Activated T-helper 2 cell treated with anti-CD3 and anti-CD28 coated beads, Interferon-gamma antibody, Interleukin-2, Interleukin-4, amounts not matched to agents 10 μg/mL and 5 μg/mL and 100 μg/mL, durations not matched to agents 14 hours and 24 hours and 36 hours (primary cell): ENCODE measurements at places on chromosomes 4 and X. TPM values are rescaled to one million over a fixed set of nuclear protein-coding genes. Genes with fewer than 3 reads are reported as not detected.

GRCh38 chr4:154457471-154457870 lies 34.1 kb downstream of the DCHS2 start:
- peaks cover 10% of the 10 kb centered on the region for H3K27me3 ChIP-seq
- H3K4me3 ChIP-seq: no peak overlapping the region
- H3K36me3 ChIP-seq: no peaks in the 10 kb centered on the region
- no peak overlapping the region for H3K27ac ChIP-seq
- no peak for DNase-seq

DNA sequence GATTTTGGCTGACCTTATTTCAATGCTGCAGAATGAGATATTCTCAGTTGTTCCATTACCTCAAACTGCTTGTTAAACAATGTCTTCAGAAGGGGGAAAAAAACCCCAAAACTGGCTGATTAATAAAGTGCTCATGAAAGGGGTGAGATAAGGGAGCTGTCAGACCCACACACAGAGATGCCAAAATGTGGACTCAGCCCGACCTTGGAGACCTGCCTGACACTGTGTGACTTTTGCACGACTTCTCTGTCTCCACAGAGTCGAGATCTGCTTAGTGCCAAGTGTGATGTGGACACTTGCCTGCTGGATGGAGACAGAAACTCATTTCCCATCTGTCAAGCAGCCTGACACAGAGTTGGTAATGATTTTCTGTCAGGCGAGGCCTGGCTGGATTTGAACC lies 31.5 kb downstream of the REELD1 start:
- H3K4me1 ChIP-seq: peaks cover 54% of the 10 kb centered on the region
- no peak for DNase-seq
- H3K36me3 ChIP-seq: no peaks in the 10 kb centered on the region
- H3K27ac ChIP-seq: peak overlapping the region; percentile 80

DNA sequence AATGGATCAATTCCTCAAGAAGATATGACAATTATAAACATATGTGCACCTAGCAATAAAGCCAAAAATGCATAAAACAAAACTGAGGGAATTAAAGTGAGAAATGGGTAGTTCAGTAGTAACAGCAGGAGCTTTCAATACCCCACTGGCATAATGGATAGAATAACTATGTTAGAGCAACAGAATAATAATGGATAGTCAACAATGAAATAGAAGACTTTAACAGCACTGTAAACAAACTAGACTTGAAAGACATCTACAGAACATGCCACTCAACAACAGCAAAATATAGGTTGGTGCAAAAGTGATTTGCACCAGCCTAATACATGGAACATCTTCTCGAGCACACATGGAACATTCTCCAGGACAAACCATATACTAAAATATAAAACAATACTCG lies 20.0 kb upstream of the MBNL3 start:
- peaks cover 12% of the 10 kb centered on the region for H3K27me3 ChIP-seq
- H3K36me3 ChIP-seq: no peaks in the 10 kb centered on the region
- no peak for DNase-seq
- H3K27ac ChIP-seq: no peak overlapping the region

The RAB9B gene
- 0.55 and 0.62 TPM in 2 replicates for total RNA-seq
